Suppressor macrophage treated with lipopolysaccharide for 1 hour (primary cell): ENCODE measurements at places on chromosomes 4 and X.

- DNase-seq, result no peak
Measured at GRCh38 chr4:4491396-4491893, 50.4 kb downstream of the STX18 start.

DNA sequence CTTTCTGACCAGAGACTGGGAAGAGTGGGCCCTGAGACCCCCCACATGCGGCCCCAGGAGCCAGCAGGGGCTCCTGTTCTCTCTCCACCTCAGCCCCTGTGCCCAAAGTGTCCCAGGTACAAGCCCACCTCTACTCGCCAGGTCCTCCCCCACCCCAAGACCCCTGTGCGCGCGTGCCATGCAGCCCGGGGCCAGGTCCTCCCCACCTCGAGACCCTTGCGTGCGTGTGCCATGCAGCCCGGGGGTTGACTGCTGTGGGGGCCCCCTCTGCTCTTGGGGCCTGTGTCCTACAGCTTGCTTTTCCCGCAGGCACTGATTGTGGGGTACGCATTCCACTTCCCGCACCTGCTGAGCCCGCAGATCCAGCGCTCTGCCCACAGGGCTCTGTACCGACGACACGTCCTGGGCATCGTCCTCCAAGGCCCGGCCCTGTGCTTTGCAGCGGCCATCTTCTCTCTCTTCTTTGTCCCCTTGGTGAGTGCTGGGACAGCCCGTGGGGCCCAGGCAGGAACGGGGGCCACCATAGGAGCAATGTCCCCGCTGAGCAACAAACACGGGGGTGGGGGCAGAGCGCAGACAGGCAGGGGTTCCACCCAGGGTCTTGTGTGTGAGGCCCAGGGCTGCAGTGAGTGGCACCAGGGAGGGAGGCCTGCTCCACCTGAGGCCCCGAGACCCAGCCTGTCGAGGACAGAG, 20.3 kb downstream of the DGKQ start:
- no peak for DNase-seq

DNA sequence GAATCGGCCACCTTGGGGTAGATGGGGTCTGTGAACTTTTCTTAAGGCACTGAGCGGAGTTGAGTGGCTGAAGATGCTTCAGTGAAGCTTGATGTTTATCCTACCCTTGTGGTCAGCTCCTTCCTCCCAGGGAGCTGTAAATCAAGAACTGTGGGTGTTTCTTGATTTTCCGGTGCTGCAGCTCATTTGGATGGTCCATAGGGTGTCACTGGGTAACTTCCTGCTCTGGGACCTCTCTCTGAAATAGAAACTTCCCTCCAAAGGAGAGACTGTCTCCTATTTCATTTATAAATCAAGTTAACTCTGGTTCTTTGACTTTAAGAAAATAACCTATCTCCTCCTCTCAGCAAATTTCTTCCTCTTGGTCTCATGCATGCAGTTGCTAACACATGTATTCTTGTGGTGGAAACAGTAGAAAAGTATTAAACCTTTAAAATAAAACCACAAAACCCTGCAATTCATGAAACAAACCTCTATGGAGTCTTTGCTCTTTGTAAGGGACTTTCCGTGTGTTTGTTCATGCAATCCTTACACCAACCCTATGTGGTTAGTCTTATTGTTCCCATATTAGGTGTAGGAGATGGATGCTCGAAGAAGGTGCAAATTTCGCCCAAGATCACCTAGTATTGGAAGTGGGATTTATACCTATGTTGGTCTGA, 110.3 kb downstream of the SHROOM3 start:
- no peak for DNase-seq

DNA sequence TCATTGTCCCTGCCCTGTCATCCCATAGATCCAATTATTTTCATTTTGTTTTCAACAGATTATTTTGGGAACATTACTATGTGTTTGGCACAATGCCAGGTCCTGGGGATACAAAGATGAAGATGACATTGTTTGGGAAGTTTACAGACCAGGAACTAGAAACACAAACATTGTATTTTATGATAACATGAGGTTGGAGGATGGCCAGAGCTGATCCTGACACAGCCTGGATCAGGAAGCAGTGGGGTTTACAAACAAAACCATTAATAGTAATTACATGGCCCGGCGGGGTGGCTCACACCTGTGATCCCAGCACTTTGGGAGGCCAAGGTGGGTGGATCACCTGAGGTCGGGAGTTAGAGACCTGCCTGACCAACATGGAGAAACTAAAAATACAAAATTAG, 29.9 kb downstream of the CLRN2 start:
- no peak for DNase-seq

- no peak for DNase-seq
Measured at GRCh38 chrX:111521169-111521568, 9.7 kb downstream of the SERTM2 start.
